ENCODE measurements at places on chromosomes 16 and 17.

DNA sequence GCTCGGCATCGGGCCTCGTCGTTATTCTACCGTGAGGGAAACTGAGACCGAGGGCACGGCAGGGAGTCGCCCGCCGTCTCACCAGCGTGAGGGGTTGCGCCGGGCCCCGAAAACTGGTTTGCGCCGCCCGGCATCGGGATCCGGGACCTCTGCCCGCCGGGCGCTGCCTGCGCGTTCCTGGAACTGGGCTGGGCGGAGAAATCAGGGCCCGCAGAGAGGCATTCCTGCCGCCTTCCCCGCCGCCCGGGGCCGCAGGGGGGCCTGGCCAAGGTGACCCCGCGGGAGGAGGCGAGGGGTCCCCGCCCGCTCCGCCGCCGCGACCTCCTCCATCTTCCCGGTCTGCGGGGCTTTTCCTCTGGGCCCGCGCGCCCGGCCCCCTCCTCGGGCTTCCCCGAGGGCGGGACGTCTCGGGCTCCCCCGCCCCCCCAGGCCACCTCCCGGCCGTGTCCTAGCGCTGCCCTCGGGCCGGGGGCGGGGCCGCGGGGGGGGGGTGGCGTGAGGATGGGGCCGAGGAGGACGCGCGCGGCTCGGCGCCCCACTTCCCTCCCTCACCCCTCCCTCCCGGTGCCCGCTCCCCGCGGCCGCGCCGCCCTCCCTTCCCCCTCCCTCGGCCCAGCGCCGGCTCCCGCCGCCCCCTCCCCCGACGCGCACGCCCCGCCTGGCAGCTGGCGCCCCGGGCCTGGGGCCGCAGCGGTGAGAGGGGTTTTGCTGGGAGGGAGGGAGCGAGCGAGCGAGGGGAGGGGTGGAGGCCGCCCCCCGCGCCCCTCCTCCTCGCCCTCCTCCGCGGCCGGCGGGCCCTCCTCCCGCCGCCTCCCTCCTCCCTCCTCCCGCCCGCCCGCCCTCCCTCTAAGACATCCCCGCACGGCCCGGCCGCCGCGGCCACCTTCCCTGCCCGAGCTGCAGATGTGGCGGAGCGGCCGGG, at the start of gene GLIS2:
TSS of gene GLIS2 (plus strand) at position 882 of the 922 bp plus-strand sequence. CDS start 16,214 bp downstream, outside the sequence.
- no peak for DNase-seq

- DNase-seq = no peak
Measured at GRCh38 chr16:82138478-82139285, 31.3 kb downstream of the MPHOSPH6 start.

- no peak for DNase-seq
Measured at GRCh38 chr17:10069301-10069700, 129.1 kb downstream of the GAS7 start.

GRCh38 chr17:60542071-60542470, 16.0 kb upstream of the APPBP2 start:
- no peak for DNase-seq

DNA sequence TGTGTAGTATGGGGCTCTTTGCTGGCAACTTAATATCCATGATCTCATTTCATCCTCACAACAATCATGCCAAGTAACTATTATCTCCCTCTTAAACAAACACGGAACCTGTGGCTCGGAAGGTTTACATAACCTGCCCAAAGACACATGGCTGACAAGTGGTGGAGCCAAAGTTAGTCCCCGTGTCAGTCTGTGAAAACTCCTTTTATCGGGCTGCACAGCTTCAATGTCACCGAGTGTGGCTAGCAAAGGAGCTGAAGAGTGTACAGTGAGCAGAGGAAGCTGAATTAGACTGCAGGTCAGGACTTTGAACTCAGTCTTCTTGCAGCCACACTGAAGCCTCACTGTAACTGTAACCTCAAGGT, 80.3 kb downstream of the PARN start:
- no peak for DNase-seq

DNA sequence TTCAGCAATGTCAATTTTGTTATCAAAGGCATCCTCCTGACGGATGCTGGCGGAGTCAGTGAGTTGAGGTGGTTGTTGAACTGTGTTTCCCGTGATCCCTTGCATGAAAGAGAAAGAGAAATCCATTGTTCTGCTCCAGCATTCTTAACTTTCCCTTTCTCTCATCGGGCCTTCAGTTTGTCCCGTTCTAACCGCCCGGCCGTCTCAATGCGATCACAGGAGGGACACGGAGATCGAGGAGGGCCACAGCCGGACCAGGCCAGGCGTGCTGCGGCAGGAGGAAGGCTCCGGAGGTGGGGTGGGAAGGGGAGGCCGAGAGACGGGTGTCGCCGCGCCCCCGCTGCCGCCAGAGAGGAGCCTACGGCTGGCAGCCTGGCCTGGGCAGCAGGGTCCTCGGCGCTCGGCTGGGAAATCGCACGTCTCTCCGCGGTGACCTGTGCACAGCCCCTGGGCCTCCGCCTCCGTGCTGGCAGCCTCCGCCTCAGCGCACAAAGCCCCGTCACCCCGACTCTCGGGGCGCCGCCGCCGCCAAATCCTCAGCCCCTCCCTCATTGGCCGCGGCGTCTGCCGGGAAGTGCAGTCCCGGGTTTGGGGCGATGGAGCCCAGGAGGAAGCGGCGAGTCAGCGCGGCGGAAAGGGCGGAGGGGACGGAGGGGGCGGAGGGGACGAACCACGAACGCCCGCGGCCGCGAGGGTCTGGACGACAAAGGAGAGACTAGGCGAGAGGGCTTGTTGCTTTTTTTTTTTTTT, 38.1 kb downstream of the SOST start:
- DNase-seq = peak; percentile 64

- DNase-seq = no peak
Measured at GRCh38 chr17:18191236-18191667, 7.6 kb downstream of the ALKBH5 start.

GRCh38 chr17:31880311-31880710, 21.2 kb downstream of the UTP6 start:
- DNase-seq = no peak

- DNase-seq = no peak
Measured at GRCh38 chr17:75501378-75502071, 13.8 kb downstream of the CASKIN2 start.

DNA sequence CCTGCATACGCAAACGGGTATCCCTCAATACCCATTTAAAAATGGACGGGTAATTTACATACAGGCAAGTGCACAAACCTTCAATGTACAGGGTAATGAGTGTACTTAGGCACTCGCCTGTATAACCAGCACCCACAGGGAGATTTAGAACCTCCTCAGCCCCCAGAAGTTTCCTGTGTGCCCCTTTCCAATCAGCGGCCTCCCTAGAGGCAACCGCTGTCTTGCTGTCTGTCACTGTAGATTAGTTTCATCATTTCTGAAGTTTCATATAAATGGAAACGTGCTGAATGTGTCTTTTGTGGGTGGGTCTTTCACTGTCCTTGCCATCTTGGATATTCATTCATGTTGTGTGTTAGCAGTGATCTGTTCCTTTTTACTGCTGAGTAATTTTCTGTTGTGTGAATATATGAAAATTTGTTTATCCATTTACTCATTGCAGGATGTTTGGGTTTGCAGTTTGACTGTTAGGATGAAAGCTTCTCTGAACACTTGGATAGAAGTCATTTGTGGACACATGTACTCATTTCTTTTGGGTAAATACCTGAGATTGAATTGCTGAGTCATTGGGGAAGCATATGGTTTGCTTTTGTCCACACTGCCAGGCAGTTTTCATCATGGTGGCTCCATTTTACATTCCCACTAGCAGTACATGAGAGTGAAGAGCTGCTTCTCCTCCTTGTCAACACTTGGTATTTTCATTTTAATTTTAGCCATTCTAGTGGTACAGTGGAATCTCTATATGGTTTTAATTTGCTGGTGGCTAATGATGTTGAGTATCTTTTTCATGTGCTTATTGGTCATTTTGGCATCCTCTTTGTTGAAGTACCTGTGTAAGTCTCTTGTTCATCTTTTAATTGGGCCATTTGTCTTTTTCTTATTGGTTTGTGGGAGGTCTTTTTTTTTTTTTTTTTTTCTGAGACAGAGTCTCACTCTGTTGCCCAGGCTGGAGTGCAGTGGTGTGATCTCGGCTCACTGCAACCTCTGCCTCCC, 2.1 kb upstream of the ADCY7 start:
- no peak for DNase-seq

GRCh38 chr16:86772671-86773353, 194.5 kb downstream of the FOXL1 start:
- DNase-seq = no peak

DNA sequence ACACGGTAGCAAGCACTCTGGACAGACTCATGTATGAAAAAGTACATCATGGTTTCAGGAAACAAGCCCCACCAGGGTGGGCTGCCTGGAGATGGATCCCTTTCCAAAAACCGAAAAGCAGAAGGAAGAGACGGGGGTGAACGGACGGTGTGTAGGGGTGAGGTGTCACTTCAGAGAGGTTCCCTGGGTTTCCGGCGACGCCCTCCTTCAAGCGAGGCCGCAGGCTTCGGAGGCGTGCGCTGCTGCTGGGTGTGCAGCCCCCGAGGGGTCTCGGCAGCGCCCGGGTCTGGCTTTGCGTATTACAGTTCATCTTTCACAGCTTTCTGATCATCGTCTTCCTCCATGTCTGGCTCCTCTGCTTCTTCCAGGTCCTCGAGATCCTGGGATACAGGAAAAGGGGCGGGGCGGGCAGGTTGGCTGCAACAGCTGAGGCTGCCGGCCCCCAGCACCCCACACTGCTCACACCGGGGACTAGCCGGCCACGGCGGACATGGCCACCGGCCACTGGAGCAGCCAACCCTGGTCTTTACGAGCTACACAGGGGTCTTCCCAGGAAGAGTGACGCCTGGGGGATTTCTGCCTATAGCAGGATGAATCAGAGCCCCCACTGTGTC, 9.0 kb upstream of the PPP1R27 start:
- no peak for DNase-seq

DNA sequence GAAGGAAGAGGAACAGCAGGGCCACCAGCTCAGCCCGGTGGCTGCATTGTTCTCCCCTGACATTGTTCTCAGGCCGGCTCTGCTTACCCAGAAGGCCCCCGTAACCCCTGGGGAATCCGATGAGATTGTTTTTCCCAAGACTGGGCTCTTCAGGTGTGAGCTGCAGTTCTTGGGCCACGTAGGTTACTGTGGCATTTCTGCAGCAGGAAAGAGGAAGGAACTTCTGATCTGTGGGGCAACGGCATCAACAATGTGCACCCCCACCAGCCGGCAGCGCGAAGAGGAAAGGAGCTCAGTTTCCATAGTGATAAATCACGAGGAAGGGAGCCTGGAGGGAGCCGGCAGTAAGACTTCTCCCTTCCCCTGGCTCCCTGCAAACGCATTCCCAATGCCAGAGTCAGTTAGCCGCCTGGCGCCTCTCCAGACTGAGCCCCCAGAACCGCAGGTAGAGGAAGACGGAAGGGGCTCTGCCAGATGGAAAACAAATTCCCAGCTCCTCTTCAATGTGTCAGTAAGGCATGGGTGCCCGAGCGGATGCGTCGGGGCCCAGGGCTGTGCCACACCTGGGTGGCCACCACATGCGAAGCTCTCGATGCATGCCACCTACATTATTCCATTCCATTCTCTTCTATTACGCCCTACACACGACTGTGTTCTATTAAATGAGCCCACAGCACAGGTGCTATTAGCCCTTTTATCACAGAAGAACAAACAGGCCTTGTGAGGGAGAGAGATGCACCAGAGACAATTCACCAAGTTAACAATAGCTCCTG, 21.5 kb upstream of the PECAM1 start:
- no peak for DNase-seq

GRCh38 chr17:7476494-7476893, 2.9 kb downstream of the ZBTB4 start:
- no peak for DNase-seq

- DNase-seq = peak; percentile 37
Measured at GRCh38 chr17:64262198-64262999, 661 bp downstream of the TEX2 start.

- DNase-seq = no peak
Measured at GRCh38 chr16:75462806-75463205, 1.7 kb downstream of the TMEM170A start.

DNA sequence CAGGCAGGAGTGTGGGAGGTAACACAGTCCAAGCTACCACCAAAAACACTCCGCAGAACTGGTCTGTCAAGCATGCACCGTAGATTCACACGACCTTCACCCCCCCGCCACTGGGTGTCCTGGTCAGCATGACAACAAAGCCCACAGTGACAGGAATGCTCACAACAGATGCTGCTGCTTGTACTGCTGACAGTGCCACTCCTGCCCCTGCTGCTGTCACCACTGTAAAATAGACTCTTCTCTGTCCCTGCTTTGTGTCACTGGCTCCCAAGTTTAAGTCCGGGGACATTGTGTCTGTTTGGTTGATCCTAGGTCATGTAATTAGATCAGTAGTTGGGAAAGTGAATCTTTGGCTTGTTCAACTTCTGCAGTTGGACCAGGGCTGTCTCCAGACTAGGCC, 7.0 kb upstream of the ODF4 start:
- DNase-seq = no peak
